ENCODE measurements at places on chromosomes 3 and 15.

- DNase-seq = no peak
Measured at GRCh38 chr3:188274249-188274915, 120.4 kb downstream of the LPP start.

GRCh38 chr15:32687556-32687955, 30.2 kb upstream of the GREM1 start:
- no peak for DNase-seq

- peak; percentile 7 for DNase-seq
Measured at GRCh38 chr3:118641608-118642007, 393.0 kb downstream of the IGSF11 start.

DNA sequence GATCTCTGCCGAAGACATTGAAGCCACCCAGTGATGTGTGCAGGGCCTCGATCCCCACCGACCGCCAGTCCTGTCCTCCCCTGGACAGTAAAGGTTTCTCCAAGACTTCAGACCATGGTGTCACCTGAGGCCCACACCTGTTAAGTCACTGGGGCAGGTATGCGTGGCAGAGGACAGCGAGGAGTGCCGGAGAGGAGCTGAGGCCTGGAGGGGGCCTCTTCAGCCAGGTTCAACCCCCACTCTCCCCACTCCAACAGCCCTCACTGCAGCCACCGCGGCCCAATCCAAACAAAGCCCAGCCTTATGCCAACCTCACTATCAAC, 2.4 kb downstream of the GOLGA8B start:
- no peak for DNase-seq

DNA sequence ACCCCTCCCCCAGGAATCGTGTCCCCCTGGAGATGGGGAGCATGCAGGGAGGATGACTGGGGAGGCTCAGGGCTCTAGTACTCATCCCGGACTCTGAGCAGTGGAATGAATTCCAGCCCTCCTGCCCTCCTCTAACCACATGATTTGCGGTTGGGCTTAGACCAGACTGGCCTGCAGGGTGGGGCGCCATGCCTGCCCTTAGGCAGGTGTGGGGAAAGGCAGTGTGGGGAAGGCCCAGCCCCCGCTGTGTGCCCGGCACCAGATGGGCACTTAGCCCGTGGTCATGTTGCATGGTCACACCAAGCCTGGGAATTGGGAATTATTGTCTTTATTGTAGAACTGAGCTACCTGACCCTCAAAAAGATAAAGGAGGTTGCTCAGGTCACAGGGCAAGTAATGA, 283.8 kb downstream of the TLE3 start:
- no peak for DNase-seq

DNA sequence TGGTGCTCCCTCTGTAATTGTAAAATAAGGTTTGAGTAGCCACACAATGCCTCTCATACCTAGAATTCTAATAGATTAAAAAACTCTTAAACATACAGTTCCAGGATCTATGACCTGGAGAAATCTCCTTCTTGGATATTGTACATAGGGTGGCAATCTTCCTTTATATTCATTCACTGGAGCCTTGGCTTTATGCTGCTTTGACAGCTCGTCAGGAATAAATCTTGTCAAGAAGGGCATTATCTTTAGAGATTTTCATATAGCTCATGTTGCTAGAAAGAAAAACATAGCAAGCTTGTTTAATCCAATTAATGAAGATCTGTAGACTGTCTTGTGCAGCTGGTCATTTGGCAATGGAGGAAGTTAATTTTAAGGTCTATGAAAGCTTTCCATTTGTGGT, 131.1 kb downstream of the PYDC2 start:
- no peak for DNase-seq

DNA sequence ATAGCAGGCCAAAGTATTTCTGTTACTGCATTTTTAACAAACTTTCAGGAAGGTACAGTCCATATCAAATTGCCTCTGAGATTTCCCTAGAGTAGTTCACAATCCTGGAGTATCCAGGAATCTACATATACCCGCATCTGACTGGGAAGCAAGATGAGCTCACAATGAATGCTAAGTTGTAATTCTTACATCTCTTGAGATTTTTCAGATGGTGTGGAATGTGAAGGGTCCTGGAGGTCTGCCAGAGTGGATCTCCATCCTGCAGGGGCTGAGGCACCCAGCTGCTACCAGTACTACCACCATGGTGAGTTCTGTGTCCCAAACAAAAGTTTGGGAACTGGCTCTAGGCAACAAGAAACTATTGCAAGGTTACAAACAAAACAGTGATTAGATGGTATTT, 156.7 kb upstream of the CCDC54 start:
- no peak for DNase-seq

GRCh38 chr3:177574222-177574856, 377.1 kb upstream of the TBL1XR1 start:
- no peak for DNase-seq

DNA sequence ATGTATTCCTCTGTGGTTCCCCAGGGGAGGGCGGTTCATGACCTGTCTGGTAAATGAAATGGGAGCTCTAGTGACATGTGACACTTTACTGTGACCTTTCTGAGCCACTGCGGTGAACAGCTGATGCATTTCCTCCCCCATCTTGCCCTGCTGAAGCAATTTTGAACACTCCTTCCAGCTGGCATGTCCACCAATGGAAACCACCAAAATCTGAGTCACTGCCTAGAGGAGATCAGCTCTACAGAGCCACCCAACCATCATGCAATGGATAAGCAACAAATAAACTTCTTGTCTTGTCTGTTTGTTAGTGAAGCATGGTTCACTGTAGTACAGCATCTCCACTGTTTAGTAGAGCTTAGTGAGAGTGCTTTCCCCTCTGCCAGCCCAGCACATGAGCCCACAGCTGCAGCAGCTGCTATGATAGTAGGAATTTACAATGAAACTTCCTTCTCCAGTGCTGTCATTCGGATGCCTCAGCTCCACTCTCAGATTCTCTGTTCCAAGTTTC, 479.4 kb downstream of the NTRK3 start:
- no peak for DNase-seq

DNA sequence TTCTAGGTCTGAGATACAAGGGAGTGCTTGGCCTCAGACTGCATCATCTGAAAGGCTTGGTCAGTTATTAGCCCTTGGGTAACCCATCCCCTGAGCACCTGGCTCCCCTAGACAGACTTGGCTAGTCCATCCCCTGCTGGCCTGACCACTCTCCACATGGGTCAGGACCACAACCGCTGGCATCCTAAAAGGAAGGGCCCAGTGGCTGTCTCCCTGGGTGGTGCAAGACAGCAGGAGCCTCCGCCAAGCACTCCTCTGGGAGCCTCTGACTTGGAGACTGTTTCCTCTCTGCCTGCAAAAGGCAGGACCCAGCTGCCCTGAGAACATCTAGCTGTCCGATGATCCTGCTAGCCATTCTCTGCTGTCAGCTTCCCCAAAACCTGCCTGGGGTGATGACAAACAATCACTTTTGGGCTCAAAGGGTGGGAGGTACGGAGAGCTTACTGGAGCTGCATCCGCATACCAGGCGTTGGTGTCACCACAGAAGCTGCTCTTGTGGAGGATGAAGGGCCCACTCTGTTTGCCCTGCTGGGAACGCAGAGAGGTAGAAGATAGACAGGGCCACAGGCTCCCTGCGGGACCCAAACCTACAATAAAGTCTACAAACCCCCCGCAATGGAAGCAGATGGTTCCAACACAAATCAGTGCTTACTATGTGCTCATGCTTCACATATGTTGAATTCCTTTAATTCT, 108.0 kb upstream of the PRR20G start:
- no peak for DNase-seq

GRCh38 chr3:168212664-168213285, 117.1 kb upstream of the GOLIM4 start:
- DNase-seq = no peak

DNA sequence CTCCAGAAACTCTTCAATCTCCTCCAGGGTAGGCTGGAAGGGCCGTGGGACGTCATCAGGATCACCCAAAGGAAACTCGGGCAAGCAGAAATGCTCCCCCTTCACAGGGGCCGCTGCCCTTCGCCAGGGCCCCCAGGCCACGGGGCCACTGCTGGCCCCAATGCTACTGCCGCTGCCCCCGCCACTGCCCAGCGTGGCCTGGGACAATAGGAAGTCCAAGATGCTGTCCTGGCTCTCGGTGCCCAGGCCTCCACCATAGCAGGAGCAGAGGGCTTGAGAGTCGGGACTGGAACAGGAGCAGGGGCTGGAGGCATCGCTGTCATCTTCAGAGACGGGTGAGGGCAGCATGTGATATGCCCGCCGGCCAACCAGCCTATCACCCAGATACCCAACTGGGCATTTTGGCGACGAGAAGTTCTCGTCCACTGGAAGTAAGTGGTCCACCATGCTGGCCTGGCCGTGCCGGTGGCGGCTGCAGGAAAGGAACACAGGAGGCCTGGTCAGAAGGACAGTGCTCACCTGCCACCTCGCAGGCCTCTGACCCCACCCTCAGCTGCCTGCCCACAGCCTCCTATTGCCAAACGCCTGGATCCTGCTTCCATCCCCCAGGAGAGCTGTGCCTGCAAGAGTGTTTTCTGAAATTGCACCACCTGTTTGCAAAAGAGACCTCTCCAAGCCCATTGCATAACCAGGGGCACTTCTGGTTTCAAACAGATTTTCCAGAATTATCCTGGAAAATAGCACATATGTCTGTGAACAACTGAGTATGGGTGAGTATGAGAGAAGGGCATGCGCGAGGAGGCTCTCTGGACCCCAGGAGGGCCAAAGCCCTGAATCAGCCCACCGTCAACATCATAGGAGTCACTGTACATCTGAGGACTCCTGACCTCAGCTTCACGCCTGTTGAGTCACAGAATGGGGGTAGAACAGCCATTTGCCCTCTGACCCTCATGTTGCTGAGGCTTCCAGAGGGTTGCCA, 4.4 kb downstream of the KLF15 start:
- DNase-seq = no peak

- DNase-seq = no peak
Measured at GRCh38 chr3:195198426-195199346, 72.3 kb downstream of the XXYLT1 start.

- DNase-seq = no peak
Measured at GRCh38 chr15:39429898-39430357, 151.0 kb upstream of the THBS1 start.

DNA sequence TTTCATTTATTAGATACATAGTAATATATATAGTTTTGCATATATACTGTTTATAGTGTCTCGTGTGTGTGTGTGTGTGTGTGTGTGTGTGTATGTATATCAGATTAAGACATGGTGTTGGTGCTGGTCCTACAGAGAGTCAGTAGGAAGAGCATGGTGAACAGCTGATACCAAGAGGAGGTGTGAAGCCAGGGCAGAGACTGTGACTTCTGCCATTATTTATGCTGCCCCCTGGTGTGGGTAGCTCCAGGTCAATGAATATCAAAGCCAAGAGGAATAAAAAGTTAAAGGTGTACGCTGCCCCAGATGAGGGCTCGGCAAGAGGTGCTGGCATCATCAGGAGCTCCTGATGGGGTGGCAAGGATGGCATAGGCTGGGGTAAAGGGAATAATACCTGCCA, 299.5 kb upstream of the RASGRP1 start:
- DNase-seq = no peak

DNA sequence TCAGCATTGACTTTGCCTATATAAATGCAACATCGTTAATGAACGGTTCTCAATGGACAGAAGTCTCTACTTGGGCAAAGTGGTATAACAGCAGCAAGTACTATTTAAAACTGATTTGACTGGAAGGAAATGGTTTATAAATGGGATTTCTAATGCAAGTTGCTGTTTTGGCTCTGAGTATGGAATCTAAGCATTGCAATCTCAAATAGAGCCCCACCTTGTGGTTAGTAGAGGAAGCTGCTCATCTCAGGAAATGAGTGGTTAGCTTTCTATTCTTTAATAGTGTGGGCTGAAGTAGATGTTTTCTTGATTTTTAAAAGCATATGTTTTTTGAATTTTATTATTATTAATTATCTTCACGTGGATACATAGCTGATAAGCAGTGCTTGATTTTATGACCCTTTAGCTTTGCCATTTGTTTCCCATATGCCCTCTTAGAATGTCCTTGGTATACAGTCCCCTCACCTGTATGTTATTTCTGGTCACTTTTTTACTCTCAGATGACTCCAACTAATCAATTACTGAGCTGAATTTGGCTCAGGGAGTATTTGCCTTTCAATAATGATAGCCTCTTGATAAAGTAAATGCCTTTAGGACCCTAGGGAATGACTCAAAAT, 67.1 kb downstream of the OXSM start:
- DNase-seq = peak; percentile 58

- DNase-seq = no peak
Measured at GRCh38 chr15:55003965-55004873, 192.5 kb downstream of the RSL24D1 start.

DNA sequence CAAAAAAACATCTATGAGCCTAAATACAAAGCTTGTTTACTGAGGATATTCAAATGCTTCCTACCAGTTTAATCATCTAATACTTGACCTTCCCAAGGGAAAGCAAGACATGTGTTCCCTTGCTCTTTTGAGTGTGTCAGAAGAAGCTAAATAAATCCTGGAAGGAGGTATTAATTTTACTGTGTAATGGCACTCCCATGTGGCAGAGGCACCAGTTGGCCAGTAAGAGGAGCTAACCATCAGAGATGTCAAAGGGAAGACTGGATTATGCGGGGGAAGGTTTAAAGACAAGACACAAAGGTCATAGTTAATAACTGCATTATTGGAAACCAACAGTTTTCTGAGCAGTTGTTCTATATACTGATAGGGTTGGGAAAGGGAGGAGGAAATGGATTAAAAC, 125.1 kb downstream of the SUCLG2 start:
- DNase-seq = no peak

DNA sequence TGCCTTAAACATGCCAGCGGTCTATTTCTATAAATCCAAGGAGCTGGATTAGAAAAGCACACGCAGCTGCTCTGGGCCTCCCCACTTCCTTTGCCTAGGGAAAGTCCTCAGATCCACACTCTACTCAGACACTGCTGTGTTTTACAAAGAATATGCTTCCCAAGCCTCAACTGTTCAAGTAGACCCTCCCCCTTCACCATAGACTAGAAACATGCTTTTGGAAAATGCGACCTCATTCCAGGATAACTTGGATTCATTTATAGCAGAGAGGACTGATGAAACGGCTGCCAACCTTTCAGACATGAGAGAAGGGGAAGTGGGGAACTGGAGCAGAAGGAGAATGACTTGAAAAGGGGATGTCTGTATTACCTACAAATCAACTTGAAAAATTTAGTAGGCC, 64.0 kb downstream of the P3H2 start:
- no peak for DNase-seq

DNA sequence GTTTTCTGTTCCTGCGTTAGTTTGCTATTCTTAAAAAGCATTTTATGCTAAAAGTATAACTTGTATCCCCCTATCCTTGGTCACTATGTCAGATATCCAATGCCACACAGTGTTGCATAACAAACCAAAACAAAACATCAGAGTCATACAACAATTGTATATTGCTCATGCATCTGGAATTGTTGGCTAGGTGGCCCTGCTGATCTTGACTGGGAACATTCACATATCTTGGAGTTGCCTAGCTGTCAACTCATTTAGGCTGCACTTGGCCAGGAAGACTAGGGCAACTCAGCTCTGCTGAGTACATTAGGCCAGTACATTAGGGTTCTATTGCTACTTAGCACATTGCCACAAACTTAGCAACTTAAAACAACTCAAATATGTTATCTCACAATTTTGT, 706.5 kb upstream of the UBE2E2 start:
- no peak for DNase-seq

GRCh38 chr15:65655457-65655856, 33.7 kb downstream of the SLC24A1 start:
- DNase-seq = no peak

All from CD4-positive, alpha-beta T cell treated with Interleukin-12 subunit alpha and Interleukin-12 subunit beta, for 1 hour (primary cell).